Endothelial cell of umbilical vein (primary cell): ENCODE measurements at places on chromosomes 12 and 14. TPM values are rescaled to one million over a fixed set of nuclear protein-coding genes. Genes with fewer than 3 reads are reported as not detected.

Gene CDKN1B
- total RNA-seq: 32.0 and 40.8 TPM in 2 replicates

Gene SLC6A15
- 0.24 and 1.1 TPM in 2 replicates for total RNA-seq

Gene FSCB
- total RNA-seq: not detected in 2 replicates

Gene CIROP
- not detected in 2 replicates for total RNA-seq
